ENCODE measurements at places on chromosomes 2 and 18. TPM values are rescaled to one million over a fixed set of nuclear protein-coding genes. Genes with fewer than 3 reads are reported as not detected.

DNA sequence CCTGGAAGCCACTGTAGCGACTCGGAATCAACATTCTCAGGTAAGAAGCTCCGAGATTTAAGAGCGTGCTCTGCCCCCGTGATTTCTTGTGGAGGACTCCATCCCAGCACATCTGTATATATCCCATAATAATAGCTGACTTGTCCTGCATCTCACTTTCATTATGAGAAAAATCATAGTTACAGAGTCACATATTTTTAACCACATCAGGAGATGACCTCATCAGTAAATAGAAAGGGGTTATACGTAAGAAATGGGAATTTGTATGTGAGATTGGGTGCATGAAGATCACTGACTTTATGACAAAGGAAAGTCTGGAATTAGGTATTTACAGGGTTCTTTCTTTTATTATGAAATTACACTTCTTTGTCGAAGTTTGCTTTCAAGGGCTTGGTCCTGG, 16.4 kb upstream of the TMEM18 start:
- no peak for DNase-seq

- no peak for DNase-seq
These were observed 579.4 kb upstream of the ID2 start for GRCh38 chr2:8102470-8102869.

DNA sequence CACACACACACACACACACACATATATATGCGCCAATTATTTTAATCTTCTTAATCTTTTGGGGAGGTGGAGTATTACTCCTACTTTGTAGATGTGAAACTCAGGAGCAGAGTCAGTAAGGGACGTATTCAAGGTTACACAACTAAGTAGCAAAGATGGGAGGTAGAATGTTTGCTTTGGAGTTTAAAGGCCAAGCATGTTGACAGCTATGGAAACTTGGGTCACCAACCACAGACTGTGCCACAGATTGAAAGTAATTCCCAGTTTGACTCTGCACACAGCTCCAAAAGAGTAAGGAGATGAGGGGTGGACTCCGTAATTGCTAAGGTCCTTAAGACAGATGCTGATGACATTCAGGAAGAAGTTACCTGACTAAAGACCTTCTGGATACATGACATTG, 124.8 kb upstream of the ITGB6 start:
- DNase-seq = no peak

DNA sequence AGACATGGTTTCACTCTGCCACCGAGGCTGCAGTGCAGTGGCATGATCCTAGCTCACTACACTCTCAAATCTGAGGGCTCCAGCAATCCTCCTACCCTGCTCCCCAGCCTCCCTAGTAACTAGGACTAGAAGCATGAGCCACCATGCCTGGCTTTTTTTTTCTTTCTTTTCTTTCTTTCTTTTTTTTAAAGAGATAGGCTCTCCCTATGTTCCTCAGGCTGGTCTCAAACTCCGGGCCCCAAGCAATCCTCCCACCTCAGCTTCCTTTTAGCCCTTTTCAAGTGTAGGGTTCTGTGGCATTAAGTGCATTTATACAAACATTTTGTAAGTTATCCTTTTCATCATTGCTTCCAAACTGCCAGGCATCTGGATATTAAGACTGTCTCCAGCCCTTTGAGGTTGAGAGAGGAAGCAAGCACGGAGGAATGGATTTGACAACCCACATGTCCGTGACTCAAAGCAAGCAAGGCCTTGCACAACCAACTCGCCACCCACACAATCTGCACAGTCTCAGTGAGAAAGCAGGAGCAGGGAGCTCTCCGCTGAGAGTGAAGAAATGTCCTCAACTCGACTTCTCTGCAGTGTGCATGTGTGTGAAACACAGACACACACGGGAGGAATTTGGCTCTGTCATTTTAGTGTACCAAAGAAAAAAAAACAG, 65.6 kb downstream of the ATP8B1 start:
- peak; percentile 74 for DNase-seq

GRCh38 chr2:19851116-19851695, 50.6 kb downstream of the TTC32 start:
- DNase-seq = peak; percentile 24

DNA sequence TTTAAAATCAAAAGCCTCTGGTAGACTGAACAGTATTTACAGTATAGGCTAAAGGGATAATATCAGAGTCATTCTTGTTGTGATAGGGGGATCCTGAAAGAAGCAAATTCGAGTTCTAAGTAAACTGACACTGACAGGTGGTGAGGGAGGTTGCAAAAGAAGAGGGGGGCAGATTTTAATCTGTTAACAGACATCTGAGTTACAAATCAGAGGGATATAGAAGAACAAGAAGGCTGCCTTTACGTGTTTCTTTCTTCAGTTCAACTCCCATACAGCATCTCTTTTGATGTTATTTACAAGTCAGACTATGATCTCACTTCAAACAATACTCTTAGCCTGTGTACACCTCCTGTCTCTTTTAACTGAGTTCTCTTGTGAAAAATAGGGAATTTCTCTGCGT, 16.3 kb upstream of the ITGA4 start:
- no peak for DNase-seq

DNA sequence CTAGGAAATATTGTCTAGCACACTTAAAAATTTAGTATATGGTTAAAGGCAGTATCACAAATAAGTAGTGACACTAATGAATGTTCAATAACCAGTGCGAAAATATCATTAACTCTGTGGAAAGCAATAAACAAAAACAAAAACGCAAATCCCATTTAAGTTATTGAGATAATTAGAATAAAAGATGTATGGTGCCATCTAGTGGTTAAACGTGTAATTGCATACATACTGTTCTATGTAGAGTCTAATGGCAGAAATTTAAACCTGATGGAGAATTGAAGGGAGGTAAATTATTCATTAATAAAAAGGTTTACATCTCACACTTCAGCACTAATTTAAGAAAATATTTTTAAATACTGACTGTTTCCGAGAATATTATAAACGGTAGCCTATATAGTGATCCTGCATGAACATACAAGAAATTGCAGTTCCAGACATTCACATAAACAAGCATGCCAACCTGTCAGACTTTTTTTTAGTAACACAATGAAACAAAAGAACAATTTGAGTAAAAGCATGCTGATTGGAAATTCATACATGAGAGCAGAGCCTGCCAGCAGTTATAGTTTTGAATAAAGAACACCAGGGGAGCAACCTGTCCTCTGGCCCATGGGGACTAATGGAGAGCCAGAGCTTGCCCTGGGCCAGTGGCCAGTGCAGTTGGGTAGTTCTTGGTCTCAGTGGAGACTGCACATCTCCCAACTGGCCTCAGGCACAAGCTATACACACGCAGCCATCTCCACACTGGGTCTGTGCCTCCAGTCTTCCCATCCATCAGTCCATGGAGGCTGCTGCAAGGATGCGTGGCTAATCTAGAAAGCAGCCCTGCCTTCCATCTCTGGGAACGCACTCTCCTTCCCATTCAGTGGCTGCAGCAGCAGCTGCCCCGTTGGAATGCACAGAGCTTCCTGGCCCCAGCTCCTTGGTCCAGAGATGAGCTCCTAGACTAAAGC, 28.0 kb downstream of the GCG start:
- peak; percentile 13 for DNase-seq

DNA sequence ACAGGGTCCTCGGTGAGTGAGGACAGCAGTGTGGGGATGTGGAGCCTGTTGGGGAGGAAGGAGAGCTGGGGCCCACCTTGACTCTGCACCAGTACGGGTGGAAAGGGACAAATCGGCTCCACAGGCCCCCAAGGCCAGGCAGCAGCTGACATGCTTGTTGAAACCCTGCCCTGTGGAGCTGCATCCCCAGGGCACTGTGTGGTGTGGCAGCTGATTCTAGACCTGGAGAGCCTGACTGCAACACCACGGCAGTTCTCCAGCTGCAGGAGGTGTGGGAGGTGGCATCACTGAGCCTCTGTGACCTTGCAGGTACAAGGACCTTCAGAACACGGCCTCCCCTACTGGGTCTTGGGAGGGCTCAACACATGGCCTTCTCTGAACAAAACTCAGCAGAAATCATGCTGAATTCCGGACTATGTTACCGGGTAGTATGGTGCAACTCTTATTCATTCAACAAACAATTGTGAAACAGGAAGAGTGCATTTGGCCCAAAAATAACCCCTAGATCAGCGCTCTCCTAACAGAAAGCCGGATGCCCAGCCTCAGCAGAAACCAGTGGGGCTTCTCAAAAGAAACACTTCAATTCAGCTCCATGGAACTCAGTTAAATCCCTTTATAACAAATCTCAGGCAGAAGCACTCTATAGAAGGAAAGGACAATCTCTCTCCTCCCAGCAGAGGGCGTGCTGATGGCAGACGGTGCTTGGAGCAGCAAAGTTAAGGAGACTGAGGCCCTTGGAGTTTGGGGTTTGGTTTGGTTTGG, 104.4 kb upstream of the SALL3 start:
- no peak for DNase-seq

DNA sequence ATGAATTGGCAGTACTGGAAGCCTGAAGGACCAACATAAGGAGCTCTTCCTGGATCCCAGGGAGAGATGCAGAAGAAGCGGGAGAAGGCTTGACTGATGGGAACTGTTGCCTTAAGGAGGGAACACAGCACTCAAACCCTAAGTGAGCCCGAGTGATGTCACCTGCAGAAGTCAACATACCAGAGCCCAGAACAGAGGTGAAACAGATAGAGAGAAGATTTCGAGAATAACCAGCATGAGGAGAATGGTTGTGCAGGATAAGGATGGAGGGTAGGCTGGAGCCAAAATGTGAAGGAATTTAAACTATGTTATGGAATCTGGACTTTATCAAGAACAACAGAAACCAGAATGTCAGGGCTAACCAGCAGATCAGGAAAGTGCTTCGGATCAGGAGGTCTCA, 463.1 kb upstream of the DDX18 start:
- no peak for DNase-seq

DNA sequence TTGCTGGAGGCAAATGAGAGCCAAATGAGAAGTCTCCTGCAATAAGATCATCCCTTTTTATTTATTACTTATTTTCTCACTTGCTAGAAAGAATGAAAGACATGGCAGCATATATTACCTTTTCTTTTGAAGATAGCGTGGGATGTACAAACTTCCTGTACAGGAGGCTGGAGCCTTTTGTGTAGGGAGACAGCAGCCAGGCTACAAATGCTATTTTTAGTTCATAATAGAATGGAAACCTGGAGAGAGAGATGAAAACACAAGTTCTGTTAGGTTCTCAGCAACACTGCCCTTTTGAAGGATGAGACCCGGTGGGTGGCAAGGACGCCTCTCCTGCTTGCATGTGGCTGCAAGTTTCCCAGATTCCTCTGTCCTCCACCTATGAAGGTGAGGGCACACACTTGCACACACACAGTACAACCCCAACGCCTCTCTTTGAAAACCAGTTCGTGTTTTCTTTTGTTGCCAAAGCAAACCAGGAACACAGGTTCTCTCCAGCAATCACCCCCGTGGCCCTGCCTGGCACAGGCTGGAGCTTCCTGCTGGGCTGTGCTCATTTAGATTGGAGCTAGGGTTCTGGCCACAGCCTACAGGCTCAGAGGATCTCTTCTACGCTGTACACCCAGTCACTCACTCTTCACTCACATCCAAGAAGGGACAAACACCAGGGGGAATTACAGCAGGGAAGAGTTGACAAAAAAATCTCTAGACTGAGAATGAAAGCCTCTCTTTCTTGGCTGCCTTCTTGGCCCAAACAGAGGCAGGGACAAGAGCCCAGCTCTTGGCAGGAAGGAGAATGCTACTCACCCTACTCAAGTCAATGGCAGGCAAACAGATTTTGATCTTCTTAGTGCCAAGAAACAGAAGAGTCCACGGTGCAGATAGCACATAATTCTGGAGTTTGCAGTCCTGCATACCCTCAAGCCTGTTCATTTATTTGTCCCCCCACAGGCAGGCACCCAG, 55.6 kb downstream of the MRPL35 start:
- DNase-seq = peak; percentile 20

- peak; percentile 40 for DNase-seq
These were observed 329.1 kb downstream of the SETBP1 start for GRCh38 chr18:45009756-45010155.

- no peak for DNase-seq
These were observed 3.4 kb downstream of the ZNF521 start for GRCh38 chr18:25348386-25349130.

DNA sequence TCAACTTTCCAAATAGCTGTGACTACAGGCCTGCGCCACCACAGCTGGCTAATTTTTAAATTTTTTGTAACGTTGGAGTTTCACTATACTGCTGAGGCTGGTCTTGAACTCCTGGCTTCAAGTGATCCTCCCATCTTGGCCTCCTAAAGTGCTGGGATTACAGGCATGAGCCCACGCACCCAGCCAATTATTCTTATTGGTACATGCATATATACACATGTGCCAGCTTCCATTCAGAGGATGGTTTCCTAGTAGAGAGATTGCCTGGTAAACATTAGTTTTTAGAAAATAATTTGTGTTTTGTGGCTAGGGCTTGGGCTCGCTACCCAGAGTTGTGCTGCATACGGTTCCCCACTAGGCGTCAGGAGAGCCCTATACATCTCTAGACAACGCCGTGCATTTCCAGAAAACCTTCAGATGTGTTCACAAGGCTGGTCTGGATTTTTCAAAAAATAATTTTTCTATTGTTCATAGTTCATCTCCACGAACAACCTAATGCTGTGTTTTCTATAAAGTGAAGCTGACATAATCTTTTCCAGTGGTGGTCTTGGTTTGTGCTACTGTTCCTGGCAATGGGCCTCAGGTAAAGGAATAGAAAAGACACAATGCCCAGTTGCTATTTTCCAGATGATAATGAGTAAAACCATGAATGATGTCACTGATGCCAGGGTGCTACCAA, 14.6 kb upstream of the AFG3L2 start:
- peak; percentile 71 for DNase-seq

DNA sequence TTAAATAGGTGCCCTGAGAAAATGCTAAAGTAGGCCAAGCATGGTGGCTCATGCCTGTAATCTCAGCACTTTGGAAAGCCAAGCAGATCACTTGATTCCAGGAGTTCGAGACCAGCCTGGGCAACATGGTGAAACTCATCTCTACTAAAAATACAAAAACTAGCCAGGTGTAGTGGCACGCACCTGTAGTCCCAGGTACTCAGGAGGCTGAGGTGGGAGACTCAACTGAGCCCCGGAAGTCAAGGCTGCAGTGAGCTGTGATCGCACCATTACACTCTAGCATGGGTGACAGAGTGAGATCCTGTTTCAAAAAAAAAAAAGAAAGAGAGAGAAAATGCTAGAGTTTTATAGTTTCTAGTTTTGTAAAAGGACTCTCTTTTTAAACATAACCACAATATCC, 12.0 kb downstream of the ANKRD44 start:
- DNase-seq = no peak

DNA sequence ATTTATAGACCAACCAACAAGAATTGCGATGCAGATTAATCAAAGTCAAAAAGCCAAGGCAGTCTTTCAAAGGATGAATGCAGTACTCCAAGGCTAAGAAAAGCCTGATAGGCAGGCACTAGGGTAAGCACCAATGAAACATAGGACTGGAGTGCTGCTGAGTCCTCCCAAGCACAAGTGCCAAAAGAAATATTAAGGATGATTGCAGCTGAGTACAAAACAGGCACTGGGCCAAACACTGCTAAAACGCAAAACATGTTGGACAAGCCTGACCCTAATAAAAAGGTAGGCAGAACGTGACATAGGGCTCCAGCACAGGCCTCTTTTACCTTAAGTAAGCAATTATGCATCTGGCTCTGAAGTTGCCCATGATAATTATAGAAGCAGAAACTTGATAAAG, 160.1 kb upstream of the LRP1B start:
- DNase-seq = no peak

- no peak for DNase-seq
These were observed 51.6 kb upstream of the KYNU start for GRCh38 chr2:142825861-142826260.

GRCh38 chr2:119117891-119118882, 40.4 kb downstream of the C1QL2 start:
- no peak for DNase-seq

The EIF2AK3 gene
- 17.4 TPM for total RNA-seq

The POMC gene
- total RNA-seq = not detected

The SH3YL1 gene
- total RNA-seq = 97.0 TPM

The HOXD8 gene
- total RNA-seq = not detected

The ALLC gene
- total RNA-seq = not detected

The ZNF407 gene
- 17.4 TPM for total RNA-seq

Data from Calu3 (cell line).